ENCODE measurements at places on chromosomes 1 and 21.
A peak's percentile ranks its signal among the peaks of the same experiment; 100 is the strongest.

GRCh38 chr1:169090308-169090899 is 16.1 kb upstream of the ATP1B1 start:
- no peaks in the 10 kb centered on the region for H3K27me3 ChIP-seq
- no peaks in the 10 kb centered on the region for H3K36me3 ChIP-seq
- no peak for DNase-seq
- H3K4me3 ChIP-seq, result no peak overlapping the region
- H3K27ac ChIP-seq, result no peak overlapping the region

DNA sequence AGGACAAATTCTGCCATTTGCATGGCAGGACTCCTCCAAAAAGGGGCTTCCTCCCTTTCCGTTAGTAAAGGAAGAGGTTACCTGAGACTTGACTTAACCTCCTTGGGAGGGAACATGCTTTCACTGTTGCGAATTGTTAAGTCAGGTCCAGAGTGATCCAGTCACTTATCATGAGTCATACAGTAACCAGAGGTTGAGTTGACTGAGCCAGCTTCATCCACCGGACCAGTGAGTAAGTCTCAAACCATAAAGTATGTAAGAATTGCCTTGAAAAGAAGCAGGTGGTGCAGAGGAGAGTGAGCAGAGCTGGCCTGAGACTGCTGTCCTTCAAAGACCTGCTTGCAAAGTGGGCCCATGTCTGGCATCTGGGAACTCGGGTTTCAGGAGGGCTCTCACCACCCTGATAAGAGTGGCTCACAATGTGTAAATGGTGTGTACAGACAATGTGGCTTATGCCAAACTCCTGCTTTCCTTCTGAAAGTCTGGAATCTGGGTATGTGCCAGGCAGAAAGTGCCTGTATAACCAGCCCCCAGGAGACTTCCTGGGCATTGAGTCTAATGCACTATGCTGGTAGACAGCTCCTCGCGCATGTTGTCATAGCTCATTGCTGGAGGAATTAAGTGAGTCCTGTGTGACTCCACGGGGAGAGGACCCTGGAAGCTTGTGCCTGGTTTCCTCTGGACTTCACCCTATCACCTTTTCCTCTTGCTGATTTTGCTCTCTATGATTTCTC is 84.3 kb upstream of the KLHDC7A start:
- H3K4me1 ChIP-seq, result no peaks in the 10 kb centered on the region
- DNase-seq, result peak; percentile 21
- no peaks in the 10 kb centered on the region for H3K27me3 ChIP-seq
- H3K27ac ChIP-seq, result no peak overlapping the region
- H3K36me3 ChIP-seq, result no peaks in the 10 kb centered on the region
- no peak overlapping the region for H3K4me3 ChIP-seq

DNA sequence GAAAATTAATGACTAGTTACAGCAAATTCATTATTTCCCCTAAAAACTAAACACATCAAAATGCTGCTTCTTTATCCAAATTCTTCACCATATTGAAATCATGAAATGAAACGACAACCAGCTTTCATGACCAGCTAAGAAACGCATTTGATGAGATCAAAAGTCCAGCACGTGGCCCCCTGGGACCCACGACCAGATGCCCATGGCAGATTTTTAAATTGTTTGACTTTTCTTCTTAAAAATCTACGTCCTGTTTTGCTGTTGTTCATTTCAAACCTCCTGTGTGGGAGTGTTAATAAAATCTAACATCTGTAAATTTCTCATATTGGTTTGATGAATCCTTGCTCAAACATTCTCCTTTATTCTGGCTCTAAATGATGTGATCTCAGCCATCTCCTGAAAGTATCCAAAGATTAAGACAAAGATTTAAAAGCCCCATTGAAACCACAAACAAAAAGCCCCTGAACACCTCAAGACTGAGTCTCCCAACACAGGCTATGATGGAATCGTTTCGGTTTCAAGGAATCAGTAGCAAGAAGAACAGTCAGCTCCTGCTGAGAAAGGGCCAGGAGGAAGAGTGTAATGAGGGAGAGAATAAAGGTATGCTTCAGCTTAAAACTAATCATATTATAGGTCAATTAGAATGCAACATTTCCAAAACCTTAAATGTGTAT is 523.6 kb downstream of the SMYD3 start:
- no peaks in the 10 kb centered on the region for H3K27me3 ChIP-seq
- no peak overlapping the region for H3K27ac ChIP-seq
- DNase-seq, result no peak
- no peaks in the 10 kb centered on the region for H3K36me3 ChIP-seq
- H3K4me1 ChIP-seq, result peaks cover 33% of the 10 kb centered on the region

- no peaks in the 10 kb centered on the region for H3K36me3 ChIP-seq
- DNase-seq, result peak; percentile 23
These were observed 120.4 kb downstream of the CACHD1 start for GRCh38 chr1:64590316-64590715.

DNA sequence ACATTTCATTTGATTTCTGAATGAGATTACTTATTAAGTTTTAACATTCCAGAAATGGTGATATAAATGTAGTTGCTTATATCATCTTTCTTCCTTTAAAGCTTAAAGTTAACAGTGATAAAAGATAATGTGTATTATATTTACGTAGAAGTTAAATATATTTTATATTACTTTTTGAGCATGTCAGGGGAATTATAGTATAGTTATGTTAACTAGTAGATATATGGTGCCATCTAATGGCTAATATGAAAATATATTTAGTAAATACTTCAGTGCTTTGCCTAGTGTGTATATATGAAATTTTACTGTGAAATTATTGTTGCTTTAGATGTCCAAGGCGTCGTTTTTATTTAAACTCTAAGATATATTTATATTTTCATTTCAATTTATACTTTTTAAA is 51.5 kb downstream of the SYT14 start:
- H3K27ac ChIP-seq, result no peak overlapping the region
- H3K4me1 ChIP-seq, result no peaks in the 10 kb centered on the region
- no peak overlapping the region for H3K4me3 ChIP-seq
- peak; percentile 64 for DNase-seq
- H3K27me3 ChIP-seq, result no peaks in the 10 kb centered on the region

Measured in GM23248 (cell line).